ENCODE measurements at places on chromosomes 1 and 21.

DNA sequence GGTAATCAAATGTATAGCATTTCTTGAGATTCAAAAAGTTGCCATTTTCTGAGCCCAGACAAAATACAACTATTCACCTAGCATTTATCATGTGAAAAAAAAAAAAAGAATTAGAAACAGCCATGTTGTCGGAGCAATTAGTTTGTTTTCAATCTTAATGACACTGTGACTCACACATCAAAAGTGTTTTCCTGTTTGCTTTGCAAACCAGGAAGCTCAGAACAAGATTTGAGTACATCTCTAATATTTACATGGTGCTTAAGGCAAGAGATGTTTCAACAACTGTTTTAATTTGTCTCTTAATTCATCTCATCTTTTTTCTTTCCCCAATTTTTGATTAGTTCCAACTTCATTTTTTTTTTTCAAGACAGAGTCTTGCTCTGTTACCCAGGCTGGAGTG, 62.5 kb upstream of the CAPZB start:
- no peak for DNase-seq

DNA sequence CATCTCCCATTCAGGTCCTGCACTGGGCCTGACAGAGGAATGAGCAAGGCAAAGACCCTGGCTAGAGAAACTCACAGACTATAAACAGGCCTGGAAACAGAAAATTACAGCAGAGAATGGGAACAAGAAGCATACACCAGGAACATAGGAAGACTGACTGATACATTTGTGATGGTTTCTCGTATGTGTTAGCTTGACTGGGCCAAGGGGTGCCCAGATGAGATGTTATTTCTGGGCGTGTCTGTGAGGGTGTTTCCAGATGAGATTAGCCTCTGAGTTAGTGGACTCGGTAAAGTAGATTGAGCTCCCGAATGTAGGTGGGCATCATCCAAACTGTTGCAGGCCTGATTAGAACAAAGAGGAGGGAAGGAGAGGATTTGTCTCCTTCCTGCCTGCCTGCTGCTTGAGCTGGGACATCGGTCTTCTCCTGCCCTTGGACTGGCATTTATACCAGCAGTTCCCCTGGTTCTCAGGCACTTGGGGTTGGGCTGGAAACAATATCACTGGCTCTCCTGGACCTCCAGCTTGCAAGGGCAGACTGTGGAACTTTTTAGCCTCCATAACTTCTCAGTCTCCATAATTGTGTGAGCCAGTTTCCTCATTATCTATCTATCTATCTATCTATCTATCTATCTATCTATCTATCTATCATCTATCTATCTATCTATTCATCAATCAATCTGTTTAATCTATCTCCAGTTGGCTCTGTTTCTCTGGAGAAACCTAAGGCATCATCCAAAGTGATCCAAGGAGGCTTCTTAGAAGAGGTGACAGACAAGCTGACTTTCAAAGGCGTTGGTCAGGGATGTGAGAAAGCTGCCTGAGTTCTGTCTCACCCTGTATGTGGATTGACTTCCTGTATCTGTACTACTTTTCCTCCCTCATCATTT, 9.7 kb upstream of the FOXO6 start:
- DNase-seq, result no peak

DNA sequence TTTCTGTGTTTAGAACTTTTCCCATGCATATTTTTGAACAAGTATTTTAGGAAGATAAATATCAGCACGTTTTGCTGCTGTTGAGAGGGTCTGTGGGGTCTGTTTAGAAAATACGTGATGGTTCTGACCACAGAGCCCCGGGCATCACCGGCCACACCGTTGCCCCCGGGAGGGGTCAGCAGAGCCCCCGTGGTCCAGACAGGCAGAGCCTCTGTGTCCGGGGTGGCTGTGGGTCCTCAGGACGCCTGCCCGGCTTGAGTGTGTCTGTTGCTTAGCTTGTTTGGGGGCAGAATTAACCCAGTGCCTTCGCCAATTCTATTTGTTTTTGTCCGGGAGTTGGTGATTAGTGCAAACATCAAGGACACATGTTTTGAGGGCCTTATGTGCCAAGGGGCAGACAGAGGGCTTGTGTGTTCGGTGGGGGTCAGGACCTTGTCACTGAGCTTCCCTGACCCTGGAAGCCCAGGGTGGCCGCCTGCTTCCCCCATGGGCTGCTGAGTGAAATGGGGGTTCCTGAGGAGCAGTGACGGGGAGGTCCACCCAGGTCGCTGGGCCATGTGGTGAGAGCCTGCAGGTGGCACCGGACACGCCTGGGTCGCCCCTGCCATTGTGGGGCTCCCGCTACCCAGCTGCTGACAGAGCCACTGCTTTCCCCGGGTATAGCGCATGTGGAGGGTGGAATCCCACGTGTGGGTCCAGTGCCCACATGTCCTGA, 122.2 kb downstream of the SIK1 start:
- DNase-seq, result no peak

DNA sequence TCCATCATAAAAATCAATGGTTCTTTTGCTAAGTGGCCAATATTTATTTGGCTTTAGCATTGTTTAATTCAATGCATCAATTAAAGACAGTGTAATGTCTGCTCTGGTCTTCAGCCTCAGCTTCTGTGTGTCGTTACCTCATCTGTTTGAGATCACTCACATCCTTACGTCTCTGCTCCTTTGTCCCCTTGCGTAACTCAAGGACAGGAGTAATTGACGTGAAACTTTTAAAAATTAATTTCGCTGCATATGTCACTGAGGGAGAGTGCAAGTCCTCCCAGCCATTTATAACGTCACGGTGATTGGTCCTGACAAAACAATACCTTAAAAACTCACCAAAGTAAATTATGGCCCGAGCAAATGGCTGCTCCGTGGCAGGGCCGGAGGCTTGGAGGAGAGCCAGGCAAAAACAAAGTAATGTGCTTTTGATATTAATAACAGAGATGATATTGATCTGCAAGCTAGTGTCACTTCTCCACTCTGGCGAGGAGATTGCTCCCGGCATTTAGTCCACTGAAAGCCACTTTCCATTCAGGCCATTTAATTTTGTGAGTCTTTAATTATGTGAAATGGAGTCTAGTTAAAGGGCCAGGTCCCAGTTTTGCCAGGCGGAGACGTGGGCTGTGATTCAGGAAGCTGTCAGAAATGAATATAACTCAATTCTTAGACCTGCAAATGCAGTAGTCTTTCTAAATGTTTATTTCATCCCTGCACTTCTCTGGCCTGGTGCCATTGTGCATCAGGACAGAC, 150.9 kb upstream of the POU3F1 start:
- DNase-seq, result no peak

DNA sequence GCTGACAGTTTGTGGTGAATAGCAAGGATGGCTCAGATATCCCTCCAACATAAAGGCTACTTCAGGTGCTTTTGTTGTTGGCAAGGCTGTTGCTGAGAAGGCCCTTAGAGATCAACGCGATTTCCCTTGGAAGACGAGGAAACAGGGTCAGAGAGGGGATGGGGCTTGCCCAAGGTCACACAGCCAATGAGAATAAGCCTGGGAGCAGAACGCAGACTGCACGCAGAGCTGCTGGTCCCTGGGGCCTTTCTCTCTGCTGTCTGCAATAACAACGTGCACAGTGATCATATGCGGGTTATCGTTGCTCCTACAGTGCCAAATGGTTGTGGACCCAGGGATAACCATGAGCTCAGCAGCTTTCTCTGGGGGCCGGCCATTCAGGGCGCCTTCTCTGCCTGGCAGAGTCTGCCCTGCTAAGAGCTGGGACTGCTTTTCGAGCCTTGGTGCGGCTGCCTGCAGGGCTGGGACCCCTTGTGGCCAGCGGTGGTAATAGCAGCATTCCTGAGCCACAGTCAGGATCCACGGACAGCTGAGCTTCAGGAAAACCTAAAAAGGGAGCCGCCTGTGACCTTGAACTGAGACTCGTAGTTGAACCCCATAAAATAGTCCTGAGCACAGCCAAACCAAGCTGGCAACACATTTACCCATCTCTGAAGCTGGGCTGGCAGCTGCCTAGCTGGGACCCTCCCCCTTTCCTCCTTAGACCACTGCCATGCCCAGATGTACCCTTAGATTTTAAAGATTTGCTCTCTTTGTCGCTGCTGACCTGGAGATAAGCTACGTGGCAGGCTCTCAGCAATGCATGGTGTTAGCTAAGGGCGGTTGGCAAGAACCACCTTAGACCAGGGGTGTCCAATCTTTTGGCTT, 39.8 kb downstream of the HTR6 start:
- peak; percentile 85 for DNase-seq

DNA sequence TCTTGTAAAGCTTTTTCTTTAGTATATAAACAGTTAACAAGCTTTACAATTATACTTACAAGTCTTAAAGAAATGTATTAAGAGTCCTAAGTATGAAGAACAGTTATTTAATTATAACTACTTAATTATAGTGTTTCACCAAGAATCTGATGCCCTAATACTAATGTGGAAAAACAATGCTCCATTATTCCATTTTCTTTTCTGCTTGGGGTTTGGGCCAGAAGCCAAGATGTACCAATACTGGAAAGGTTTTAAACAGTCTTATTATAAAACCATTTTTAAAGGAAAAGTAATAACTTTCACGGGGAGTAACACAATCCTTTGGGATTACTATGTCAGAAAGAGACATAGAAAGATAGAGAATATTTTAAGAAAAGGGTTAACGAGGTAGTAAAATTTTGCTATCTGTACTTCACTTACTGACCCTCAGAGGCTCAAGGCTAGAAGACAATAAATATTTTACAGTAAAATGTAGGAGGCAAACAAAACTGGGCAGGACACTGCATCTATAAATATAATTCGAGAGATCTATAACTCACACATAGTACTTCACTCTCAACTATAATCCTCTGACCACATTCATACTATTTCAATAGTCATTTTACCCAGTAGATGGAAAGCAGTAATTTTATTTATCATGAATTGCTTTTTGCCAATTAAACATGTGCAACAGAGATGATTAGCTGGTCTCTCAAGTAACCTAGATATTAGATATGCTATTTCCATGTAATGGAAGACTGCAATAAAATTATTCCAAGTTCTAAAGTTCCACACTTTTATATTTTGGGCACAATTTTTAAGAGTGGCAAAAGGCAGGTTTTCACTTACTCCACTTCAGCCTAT, 63.9 kb downstream of the LTN1 start:
- no peak for DNase-seq

- DNase-seq, result no peak
Measured at GRCh38 chr1:241499910-241500309, 19.6 kb downstream of the FH start.

DNA sequence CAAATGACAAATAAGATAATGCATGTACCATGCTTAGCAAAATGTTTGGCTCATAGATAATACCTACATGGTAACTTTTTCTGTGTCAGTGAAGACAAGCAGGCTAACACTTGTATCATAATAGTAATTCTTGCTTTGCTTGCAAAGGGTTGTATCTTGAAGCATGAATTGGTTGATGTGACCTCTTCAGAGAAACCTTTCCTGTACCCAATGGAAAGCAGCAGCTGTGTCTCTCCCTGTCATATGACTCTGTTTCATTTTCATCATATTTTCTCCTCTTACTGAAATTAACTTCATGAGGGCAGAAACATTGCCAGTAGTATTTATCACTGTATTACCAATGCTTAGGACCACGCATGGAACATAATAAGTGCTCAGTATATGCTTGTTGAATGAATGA, 4.4 kb downstream of the SH2D1B start:
- no peak for DNase-seq

DNA sequence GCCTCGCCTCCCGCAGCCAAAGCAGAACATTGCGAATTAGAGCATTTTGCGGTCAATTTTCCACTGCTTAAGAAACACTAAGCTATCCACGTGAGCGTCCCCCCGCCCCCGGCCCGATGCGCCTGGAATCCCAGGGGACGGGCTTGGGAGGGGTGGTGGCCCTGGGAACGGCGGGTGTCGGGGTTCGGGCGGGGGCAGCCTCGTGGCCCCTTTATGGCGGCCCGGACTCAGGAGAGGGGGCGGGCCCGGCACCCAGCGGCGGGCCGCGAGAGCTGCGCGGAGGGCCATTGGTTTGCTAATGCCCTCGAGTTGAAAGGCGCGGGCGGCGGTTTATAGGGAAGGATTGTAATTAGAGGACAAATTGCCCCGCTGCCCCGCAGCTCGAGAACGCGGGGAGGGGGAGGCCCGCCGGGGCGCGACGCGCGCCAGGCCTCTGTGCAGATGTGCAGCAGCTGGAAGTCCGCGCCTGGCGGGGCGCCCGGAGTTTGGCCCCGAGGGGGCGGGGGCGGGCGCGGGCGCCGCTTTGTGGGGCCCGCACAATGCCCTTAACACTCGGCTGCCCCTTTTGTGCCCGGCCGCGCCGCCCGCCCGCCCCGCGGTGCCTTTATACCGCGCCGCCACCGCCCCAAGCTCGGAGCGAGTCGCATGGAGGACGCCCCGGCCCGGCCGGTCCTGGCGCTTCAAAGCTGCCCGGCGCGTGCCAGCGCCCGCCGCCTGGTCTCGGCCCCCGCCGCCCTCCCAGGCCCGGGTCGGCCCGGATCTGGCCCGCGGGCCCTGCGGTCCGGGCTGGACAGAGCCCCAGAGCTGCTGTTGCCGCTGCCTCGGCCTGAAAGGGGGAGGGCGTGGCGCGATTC, 1.9 kb upstream of the HES3 start:
- peak; percentile 87 for DNase-seq

DNA sequence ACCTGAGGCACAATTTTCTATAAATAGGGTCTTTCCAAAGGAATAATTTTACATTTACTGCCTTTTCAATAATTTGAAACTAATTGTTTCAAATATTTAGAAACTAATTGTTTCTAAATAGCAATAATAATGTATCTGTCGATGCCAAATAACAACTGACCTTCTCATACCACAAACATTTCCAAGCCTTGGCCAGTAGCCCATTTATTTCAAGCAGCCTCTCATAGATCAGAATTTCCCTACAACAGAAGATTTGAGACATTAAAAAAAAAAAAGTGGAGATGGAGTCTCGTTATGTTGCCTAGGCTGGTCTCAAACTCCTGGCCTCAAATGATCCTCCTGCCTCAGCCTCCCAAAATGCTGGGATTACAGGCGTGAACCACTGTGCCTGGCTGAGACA, 2.1 kb upstream of the GFI1 start:
- no peak for DNase-seq

DNA sequence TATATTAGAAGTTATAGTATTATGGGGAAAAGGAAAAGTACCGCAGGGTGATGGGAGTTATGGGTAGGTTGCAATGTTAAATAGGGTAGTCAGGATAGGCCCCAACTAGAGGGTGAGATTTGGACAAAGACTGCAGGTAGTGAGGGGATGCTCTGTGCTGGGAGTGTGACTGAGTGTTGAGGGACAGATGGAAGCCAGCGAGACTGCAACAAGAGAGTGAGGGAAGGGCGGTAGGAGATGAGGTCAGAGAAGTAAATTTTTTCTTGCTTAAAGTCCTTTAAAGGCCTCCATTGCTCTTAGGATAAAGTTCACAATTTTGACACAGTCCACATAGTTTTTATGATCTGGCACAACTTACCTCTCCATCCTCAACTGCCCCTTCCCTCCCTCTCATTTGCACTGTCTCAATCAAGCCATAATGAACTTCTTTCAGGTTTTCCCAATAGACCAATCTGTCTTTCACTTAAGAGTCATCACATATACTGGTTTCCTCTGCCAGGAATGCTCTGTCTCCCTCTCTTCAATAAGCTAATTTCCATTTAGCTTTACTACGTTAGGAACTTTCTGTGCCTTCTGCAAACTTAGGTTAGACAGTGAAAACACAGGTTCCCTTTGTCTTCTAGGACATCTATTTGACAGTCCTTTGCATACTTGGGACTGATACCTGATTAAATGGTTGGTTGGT, 237.7 kb upstream of the CACYBP start:
- DNase-seq, result no peak

- no peak for DNase-seq
Measured at GRCh38 chr1:204932573-204932909, 61.9 kb downstream of the NFASC start.
